ENCODE measurements at places on chromosomes 5 and 9. TPM values are rescaled to one million over a fixed set of nuclear protein-coding genes. Genes with fewer than 3 reads are reported as not detected.

The PCDHB13 gene
- not detected for total RNA-seq

The DTWD2 gene
- total RNA-seq = 1.6 TPM

The CDH6 gene
- not detected for total RNA-seq

- no peak for DNase-seq
- H3K36me3 ChIP-seq = no peaks in the 10 kb centered on the region
- no peak overlapping the region for H3K27ac ChIP-seq
- H3K4me1 ChIP-seq = no peaks in the 10 kb centered on the region
These were observed 1709.6 kb upstream of the WWC1 start for GRCh38 chr5:166581826-166582225.

DNA sequence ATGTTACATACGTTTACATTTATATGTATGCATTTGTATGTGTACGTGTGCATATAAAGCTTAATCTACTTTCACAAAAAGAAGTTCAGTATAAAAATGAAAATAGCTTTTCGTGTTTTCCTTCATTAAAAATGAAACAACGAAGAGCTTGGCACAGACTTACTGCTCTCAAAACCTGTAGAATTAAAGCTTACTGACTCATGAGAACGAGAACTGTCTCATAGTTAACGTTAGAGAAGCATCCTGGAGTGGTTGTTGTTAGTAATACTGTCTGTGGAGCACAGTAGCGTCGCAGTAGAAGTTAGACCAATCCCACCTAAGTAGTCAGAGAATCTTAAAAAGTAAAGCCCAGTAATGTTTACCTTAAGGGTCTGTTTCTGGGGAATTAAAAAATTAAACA, 1.3 kb downstream of the MAT2B start:
- H3K4me3 ChIP-seq = peak overlapping the region; percentile 92
- H3K27ac ChIP-seq = peak overlapping the region; percentile 90
- H3K27me3 ChIP-seq = no peaks in the 10 kb centered on the region
- DNase-seq = no peak
- peaks cover 63% of the 10 kb centered on the region for H3K4me1 ChIP-seq

DNA sequence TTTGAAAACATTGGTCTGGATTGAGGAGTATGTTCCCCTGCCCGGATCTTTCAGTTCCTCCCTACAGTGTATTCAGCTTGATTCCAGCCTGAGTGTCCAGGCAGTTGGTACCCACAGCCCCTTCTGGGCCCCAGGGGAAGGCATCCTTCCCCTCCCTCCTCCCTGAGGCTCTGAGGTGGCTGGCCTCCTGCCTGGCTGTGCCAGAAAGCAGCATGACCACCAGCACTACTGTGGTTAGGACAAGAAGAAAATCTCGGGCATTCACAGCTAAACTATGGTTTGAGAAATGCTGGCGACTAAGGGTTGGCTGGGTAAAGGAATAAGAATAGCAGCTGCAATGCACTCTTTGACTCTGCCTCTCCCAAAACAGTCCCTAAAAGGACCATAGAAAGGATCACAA, 84.6 kb upstream of the LIFR start:
- no peak for DNase-seq
- H3K27me3 ChIP-seq = no peaks in the 10 kb centered on the region
- no peaks in the 10 kb centered on the region for H3K4me1 ChIP-seq
- H3K4me3 ChIP-seq = no peak overlapping the region

- H3K4me1 ChIP-seq = no peaks in the 10 kb centered on the region
- H3K27me3 ChIP-seq = no peaks in the 10 kb centered on the region
- H3K27ac ChIP-seq = no peak overlapping the region
- H3K36me3 ChIP-seq = no peaks in the 10 kb centered on the region
These were observed 736.3 kb downstream of the TAF11L14 start for GRCh38 chr5:18370531-18370930.

DNA sequence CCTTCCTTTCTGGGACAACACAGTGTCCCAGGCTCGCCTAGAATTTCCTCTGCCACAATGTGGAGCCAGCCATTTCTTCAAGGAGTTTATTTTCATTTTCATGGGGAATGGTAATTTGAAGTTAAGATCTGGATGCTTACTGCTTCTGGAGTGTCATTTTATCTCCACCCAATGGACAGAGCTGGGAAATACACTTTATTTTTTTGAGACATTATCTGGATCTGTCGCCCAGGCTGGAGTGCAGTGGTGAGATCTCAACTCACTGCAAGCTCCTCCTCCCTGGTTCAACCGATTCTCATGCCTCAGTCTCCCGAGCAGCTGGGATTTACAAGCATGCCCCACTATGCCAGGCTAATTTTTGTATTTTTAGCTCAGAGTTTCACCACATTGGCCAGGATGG, 12.7 kb upstream of the THG1L start:
- peak overlapping the region; percentile 45 for H3K4me3 ChIP-seq
- no peaks in the 10 kb centered on the region for H3K27me3 ChIP-seq

GRCh38 chr5:150502106-150502505, 5.8 kb upstream of the NDST1 start:
- H3K4me1 ChIP-seq = no peaks in the 10 kb centered on the region
- no peaks in the 10 kb centered on the region for H3K36me3 ChIP-seq
- no peak for DNase-seq
- H3K27me3 ChIP-seq = peaks cover 1% of the 10 kb centered on the region
- no peak overlapping the region for H3K4me3 ChIP-seq

DNA sequence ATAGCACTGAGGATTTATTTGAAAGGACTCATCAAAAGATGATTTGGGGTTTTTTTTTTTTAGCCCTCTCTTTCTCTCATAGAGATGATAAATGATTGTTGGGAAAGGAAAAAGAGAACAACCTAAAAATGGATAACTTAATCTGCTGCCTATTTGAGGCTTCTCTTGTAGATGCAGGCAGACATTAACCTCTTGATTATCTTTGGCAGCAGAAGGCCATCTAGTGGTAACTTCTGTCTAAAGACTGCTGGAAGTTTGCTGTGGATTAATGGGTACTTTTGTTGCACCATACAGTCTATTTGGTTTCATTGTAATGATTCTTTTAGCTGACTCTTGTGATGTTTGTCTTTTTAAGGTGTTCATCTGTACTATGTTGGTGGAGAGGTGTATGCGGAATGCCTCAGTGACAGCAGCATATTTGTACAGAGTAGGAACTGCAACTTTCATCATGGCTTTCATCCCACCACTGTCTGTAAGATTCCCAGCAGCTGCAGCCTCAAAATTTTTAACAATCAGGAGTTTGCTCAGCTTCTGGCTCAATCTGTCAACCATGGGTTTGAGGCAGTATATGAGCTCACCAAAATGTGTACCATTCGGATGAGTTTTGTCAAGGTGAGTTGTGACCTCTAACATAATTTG, 18.8 kb downstream of the SMIM32 start:
- H3K27ac ChIP-seq = no peak overlapping the region
- H3K4me3 ChIP-seq = no peak overlapping the region
- H3K4me1 ChIP-seq = no peaks in the 10 kb centered on the region
- no peak for DNase-seq
- no peaks in the 10 kb centered on the region for H3K27me3 ChIP-seq

Data from activated T-helper 1 cell treated with anti-CD3 and anti-CD28 coated beads, Interleukin-12 subunit alpha, Interleukin-12 subunit beta, Interleukin-2, Interleukin-4 antibody, amounts not matched to agents 30 ng/mL and 10 ng/mL and 1 ng/mL, durations not matched to agents 14 hours and 24 hours and 36 hours (primary cell).